ENCODE measurements at places on chromosomes 6 and 20.

DNA sequence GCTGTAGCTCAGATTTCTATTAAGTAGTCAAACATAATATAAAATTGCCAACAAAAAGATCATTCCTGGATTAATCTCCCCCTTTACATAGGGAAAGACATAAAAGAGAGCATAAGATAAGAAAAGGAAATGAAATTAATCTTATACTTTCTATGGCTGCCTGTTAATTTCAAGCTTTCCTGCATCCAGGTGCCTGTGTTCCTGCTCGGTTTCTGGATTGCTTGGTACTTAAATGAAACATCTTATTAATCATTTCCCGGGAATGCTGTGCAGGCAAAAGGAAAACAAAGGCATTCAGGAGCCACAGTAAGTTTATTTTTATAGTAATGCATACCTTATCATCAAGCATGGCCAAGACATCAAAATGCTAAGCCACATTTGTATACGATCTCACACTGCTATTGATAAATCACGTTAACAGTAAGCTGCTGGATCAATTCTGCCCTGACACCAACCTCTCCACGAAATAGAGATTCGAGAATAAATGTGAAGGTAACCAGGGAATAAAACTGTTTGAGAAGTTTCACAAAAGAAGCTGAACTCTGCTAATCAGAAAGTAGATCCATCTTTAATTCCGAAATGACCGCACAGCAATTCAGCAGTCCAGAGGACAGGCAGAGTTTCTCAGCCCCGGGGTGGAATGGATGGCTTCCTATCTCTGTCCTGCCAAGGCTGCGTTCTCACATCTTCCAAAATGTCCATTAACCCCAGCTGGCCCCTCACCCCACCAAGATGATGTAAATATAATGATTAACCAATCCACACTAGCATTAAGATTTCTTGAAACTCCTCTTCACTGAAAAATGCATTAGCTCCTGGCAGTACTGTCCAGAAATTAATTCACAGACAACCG lies 32.6 kb upstream of the APCDD1L start:
- DNase-seq: no peak

- DNase-seq: no peak
These were observed 9.1 kb downstream of the PNLDC1 start for GRCh38 chr6:159809149-159809548.

DNA sequence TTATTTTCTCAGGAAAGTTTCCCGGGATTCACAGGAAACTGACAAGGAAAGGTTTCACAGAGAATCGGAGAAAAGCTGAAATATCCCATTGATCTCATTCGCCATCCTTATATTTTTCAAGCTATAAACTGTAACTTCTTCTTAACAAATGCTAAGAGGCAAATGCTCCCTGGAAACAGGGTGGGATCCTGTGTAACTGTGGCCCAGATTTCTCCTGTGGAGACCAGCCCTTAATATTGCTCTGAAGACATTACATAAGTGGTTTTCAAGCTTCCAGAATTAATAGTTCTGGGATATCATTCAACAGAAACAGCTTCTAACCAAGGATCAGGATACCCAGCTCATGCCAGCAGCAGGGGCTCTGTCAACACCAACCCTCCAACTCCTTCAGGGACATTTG lies 69.2 kb downstream of the THBS2 start:
- DNase-seq: no peak

GRCh38 chr6:142860498-142860897 lies 84.5 kb downstream of the HIVEP2 start:
- DNase-seq: no peak

DNA sequence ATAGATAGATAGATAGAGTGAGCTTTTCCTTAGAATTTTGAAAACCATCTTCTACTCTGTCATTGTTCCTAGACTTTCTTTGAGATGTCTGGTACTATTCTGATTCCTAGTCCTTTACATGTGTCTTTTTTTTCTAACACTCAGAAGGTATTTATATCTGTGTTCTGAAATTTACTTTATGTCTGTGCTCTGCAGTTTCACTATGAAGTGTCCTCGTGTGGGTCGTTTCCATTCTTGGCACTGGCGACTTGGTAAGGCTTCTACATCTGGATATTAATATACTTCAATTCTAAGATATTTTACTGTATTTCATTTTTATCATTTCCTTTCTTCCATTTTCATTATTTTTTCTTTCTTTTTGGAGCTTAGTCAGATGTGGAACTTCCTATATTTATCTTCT lies 87.0 kb downstream of the FHL5 start:
- no peak for DNase-seq

DNA sequence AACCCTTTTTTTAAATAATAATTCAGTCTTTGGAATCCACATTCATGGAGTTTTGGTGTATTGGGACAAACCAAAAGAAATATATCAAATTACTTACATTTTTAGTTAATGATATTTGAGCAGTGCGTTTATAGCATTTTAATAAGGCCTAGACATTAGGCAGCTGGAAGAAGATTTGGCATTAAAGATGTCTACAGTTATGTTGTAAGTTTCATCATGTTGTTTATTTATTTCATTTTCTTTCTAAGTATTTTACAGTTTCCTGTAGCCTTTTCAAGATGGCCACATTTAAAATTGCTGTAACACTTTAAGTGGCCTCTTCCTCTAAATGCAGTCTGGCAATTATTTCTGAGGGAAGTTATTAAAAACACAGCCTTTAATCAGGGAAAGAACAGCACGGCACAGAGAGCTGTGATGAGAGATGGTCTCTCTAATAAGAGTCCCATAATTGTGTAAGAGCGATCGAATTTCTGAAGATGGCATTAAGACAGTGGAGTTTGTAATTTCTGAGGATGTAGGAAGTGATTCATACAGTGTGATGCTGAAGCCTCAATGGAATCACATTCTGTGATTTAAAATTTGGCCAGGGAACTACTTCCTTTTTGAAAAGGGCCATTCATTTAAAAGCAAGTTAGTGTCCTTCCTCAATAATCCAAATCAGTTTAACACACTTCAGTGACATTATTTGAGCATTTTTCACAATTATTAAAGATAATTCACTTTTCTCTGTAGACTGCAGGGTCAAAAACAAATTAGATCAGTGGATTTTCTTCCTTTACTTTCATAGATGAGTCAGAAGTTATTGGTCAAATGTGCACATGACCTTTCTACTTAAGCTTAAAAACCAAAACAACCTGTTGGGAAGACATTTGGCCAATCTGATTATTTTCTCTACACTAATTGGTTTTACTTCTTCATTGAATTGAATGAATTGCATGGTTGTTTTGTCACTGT lies 52.4 kb upstream of the EDN3 start:
- no peak for DNase-seq

DNA sequence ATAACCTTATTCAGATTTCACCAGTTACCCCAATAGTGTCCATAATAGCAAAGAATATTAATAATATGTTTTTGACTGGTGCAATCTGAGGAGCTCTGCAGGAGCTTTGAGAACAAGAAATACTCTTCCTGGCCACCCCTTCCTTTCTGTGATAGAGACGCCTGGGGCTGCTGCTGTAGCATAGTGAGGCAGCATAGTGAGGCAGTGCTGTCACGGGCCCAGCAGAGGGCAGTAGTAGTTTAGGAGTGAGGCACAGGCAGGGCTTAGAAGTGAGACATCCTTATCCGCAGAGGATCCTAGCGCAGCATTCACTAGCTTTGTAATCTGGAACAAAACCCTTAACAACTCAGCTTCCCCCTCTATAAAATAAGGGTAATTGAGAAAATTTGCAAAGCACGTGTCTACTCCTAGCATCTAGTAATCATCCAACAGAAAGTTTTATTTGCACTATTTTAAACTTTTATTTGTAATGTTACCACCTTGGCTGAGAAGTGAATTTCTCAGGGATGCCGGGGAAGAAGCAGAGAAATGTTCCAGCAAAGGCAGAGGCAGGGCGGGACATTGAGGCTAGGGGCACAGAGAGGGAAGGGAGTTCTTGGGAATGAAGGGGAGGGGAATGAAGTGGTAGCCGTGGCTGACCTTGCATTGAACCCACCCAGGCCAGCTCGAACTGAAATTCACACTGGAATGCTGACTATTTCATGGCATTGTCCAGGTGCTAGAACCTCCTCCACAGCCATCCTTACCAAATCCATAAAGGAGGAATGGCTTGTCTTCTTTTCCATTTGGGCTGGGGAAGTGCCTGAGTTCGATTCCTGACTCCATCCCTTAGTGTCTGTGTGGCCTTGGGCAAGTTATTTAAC lies 78.8 kb downstream of the CDS2 start:
- DNase-seq: peak; percentile 16

DNA sequence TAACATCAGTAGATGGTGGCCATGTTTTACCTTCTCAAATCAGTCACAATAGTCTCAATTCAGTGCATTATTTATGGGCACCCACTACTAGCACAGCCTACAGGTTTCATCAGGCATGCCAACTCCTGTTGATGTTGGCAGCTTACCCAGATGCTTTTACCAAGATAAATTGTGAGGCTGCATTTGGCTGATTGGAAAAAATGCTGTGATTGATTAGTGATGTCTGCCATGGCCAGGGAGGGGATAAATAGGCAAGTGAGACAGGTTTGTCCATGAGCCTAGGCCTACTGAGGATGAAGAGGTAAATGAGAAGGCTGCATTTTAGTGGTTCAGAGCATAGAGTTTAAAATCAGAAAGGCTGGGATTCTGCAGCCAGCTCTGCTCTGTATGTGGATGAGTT lies 227.1 kb downstream of the NFATC2 start:
- DNase-seq: no peak

GRCh38 chr6:28315628-28316027 lies 20.3 kb downstream of the ZSCAN31 start:
- no peak for DNase-seq

GRCh38 chr20:59790346-59790745 lies 143.1 kb downstream of the SYCP2 start:
- DNase-seq: no peak

DNA sequence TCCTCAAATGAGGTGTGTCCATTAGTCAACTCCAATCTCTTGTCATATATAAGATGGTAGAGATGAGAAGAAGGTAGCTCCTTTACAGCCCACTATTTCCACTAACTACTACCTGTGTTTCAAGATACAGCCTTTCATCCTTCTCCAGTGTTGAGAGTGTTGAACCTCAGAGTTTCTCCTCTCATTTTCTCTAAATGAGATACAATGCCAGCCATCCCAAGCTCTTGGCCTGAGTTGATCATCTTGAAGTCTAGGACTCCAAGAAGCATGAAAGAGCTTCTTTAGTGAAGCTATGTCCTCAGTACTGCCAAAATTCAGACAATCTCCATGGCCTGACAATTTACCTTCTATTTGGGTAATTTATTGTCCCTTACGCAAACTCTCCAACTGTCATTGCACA lies 548 bp upstream of the HLA-DRA start:
- no peak for DNase-seq

DNA sequence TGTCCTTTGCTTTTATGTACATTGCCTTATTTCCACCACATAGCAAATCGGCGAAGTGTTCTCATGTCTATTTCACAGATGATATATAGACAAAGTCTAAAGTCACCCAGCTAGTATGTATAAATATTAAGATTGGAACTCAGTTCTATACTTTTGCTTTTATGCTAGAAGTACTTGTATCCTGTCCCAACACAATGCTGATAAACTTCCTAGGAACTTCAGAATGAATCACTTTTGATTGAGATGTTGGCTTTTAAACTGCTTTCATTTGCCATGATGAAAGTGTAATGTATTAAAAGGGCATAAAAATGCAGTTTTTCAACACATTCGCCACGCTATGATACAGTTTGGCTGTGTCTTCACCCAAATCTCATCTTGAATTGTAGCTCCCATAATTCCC lies 50.8 kb downstream of the GCLC start:
- DNase-seq: no peak

DNA sequence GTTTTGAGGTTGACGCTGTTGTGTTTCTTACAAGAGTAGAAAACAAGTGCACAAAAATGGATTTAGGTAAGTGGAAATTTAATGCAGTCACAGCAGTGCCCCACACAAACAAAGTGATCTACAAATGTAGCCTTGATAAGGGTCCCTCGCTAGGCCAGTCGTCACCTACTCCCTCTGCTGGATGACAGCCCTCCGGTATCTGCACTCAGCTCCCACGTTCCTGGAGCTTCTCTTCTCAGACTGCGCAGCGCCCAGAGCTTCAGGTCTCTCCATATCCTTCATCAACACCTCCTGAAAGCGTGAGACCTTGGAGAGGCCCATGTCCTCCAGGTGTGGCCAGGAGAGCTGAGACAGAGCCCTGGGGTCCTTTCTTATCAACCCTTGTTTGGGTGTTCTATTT lies 58.3 kb upstream of the MAP3K4 start:
- no peak for DNase-seq

DNA sequence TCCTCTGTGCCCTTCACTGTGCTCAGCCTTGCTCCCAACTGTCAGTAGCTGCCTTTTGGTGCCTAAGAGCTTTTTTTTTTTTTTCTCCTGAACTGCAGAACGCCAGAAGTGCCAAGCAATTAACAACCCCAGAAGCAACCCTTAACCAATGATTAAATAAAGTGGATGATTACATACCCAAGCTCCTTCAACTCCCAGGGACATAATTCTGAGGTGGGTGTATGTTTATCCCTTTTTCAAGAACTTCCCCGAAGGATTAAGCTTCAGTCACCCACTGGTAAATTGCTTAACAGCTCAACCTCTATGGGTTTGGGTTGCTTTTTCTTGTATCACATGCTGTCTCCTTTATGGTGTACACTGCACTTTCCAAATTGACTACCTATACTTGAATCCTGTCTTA lies 41.1 kb downstream of the KLHL31 start:
- no peak for DNase-seq

- no peak for DNase-seq
These were observed 90.7 kb upstream of the EMILIN3 start for GRCh38 chr20:41457173-41457857.

- DNase-seq: no peak
These were observed 1.5 kb upstream of the RAD21L1 start for GRCh38 chr20:1224205-1224890.

DNA sequence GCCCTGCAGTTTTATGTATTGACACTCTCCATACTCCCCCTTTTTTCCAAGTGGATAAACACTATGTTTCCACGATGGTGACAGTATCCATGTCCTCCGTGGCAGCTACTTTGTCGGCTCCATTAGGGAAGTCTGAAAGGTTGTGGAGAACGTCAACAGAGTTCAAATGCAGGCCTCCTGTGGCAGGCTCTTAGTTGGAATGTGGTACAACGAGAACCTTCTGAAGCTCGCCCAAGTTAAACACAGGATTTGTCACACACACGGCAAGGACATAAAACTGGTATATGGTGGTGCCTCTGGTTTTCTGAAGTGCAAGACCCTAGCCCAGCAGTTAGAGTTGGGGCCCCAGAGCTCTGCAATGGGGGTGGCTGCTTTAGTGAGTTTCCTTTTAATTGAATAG lies 187.0 kb upstream of the TAB2 start:
- DNase-seq: no peak

- DNase-seq: no peak
These were observed 64.1 kb upstream of the BEND6 start for GRCh38 chr6:56890683-56891429.

- no peak for DNase-seq
These were observed 111.1 kb downstream of the DLL1 start for GRCh38 chr6:170179616-170180324.
